Renal cortical epithelial cell (primary cell): ENCODE measurements at places on chromosomes 2 and 18.

DNA sequence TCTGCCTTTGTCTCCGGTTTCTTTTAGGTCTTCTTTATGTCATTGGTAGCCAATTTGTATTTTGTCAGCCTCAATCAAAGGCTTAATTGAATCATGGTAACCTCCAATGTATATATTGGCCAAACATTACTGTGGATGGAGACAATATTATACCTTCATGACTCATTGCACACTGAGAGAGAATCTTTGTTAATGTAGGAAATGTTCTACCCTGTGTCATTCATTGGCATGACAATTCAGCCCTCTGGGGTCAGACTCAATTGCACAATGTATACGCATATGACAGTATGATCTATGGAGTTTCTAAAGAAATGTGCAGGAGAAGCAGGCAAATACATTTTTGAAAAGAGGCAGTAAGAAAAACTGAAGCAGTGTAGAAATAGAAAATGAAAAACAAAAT, 162.6 kb downstream of the PDE11A start:
- peak; percentile 12 for DNase-seq

DNA sequence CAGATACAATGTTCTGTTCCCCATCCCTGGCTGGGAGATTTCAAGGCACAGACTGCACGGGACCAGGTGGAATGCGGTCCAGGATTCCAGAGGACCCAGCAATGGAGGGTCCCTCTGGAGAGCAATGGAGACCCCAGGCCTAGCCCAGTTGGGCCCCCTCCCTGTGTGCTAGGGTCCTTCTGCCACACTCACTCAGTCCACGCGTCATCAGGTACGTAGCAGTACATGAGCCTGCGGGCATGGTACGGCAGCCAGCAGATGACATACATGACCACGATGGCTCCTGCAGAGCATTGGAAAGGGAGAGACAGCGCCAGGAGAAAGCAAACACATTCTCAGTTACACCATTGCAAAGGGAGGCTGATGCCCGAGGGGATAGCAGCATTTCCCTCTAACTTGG, 10.1 kb downstream of the NTSR2 start:
- DNase-seq = no peak

GRCh38 chr2:216915557-216916150, 55.8 kb upstream of the TNP1 start:
- DNase-seq = no peak

- DNase-seq = no peak
Measured at GRCh38 chr2:145494441-145494840, 974.5 kb upstream of the ZEB2 start.

GRCh38 chr18:48476550-48476917, 62.3 kb upstream of the CTIF start:
- DNase-seq = no peak

- no peak for DNase-seq
Measured at GRCh38 chr2:100470898-100471514, 724 bp downstream of the NMS start.

DNA sequence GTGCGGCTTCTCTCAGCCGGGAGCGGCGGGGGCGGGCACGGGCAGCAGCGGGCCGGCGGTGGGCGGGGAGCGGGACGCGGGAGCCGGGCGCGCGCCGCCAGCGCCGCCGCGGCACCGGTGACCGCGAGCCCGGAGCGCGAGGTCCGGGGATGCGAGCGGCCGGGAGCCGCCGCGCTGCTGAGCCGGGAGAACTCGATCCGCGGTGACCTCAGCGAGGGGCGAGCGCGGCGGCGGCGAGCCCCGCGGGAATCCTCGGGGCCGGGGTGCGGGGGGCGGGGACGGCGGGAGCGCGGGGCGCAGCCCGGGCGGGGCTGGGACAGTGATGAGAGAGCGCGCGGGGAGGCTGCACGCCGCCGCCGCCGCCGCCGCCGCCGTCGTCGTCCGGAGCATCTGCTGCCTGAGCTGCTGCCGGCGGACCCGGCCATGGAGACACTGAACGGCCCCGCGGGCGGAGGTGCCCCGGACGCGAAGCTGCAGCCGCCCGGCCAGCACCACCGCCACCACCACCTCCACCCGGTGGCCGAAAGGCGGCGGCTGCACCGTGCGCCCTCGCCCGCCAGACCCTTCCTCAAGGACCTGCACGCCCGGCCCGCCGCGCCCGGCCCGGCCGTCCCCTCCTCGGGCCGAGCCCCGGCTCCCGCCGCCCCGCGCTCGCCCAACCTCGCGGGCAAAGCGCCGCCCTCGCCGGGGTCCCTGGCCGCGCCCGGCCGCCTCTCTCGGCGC, at the start of gene MTCL1:
Gene MTCL1, plus strand, starts transcription at position 319 of the 723 bp plus-strand sequence. Its CDS starts 105 bp downstream, at position 424.
- no peak for DNase-seq

GRCh38 chr2:144111437-144111836, 408.5 kb downstream of the ZEB2 start:
- DNase-seq = no peak

DNA sequence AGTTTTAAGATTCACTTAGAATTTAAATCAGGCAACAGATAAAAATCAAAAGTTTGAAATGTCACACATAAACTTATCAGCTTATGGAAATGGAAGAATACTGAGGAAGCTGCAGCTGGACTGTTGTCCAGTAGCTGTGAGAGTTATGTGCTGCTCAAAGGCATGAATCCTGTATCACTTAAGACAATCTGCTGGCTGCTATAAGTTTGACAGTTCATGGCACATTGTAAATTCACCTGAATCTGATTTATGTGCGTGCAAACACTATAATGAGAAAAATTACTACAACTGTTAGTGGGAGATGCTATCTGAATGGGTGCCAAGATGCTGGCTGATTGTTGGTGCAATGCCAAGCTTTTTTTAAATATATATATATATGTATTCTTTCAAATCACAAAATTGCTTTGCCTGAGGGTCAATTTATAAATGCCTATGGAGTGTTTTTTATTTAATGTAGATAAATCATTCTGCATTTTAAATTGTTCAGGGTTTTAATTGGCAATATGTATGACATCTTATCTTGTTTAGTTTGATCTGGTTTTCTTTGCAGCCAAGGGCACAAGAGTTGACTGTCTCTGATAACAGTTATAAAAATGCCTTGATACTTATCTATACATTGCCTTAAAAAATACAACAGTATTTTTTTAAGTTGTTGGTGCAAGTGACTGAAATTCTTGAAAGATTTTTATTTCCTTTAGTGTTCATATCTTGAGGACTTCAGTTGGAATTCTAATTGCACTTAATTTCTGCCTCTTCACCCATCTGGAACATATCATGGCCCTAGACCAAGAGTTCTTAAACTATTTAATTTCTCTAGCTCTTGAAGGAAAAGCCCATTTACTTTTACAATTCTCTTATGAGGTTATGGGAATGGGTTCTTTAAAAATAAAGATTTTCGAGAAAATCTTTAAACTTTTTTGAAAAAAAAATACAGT, 48.7 kb downstream of the CAVIN2 start:
- no peak for DNase-seq

GRCh38 chr2:102619414-102620319, at the start of gene SLC9A2:
Gene SLC9A2 (plus strand): TSS chr2:102619553. CDS start chr2:102619849, 296 bp downstream.
- no peak for DNase-seq

GRCh38 chr18:5490753-5491480, 52.9 kb downstream of the EPB41L3 start:
- DNase-seq = no peak

GRCh38 chr18:78925557-78926242, 53.9 kb upstream of the SALL3 start:
- DNase-seq = no peak

DNA sequence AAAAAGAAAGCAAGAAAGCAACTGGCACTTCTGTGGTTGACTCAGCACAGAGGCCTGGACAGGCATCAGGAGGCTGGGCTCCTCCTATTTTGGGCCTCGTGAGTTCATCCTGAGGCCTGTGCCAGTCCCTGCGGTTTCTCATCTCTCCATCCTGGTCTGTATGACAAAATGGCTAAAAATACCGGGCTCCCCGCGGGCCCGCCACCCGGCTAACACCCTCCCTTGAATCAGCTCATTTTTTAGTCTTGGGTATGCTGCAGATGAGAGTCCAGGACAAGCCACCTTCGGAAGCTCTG, 62.3 kb upstream of the YWHAQ start:
- no peak for DNase-seq

DNA sequence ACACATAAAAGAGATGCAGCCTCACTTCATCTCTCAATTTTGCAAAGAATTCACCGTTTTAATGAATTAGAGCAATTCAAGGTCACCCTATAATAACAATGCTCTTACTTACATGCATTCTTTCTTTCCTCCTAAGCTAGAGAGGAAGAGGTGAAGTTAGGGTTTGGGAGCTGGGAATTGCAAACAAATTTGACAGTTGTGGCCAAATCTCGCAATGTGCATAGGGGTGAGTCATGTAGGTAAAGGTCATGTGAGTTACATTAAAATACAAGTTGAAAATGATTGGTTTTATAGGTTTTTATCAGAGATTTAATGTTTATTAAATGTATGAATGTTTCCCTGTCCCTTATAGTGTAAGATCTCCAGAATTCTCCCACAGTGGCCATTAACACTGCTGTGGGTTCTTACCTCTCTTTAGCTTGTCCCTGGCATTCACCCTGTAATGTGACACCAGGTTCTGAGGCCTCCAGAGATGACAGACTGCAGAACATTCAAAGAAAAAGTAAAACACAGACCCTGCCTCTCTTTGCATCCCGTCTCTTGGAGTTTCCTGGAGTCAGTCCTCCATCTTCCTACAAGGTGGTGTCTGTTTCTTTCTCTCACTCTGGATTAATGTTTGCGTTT, 53.7 kb upstream of the LGALSL start:
- DNase-seq = peak; percentile 10

DNA sequence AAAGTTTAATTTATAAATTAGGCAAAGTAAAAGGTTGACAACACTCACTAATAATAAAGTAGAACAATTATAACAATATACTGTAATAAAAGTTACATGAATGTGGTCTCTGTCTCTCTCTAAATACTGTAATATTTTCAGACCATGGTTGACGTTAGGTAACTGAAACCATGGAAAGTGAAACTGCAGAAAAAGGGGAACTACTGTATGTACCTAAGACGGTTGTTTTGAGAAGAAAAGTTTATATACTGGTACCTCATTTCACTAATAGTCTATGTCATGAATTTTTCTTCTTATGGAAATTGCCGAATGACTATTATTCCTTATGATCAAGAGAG, 166.7 kb upstream of the ZNF521 start:
- no peak for DNase-seq

DNA sequence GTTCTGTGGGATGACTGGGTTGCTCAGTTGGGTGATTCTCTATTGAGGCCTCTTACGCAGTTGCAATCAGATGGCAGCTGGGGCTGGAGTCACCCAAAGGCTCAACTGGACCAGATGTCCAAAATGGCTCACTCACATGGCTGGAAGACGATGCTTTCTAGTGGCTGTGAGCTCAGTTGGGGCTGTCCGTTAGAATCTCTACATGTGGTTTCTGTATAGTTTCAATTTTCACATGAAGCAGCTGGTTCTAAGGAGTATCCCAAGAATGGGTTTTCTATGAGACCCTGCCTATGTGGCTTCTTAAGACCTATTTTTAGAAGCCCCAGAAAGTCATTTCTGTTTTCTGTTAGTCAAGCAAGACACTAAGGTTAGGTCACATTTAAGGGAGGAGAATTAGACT, 4.4 kb downstream of the XRCC5 start:
- DNase-seq = no peak

DNA sequence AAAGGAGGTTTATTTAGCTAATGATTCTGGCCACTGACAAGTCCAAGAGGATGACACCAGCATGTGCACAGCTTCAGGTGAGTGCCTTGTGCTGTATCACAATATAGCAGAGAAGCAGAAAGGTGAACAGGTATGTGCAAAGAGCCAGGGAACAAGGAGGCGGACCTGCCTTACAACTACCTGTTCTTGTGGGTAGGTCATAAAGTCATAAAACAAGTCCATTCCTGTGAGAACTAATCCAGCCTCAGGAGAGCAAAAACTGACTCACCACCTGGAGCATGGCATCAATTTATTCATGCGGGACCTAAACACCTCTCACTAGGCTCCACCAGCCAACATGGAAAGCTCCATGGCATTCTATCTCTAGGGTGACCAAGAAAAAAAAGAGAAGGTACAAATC, 234.2 kb downstream of the ASXL3 start:
- DNase-seq = peak; percentile 76

GRCh38 chr2:6442252-6442985, 423.3 kb downstream of the CMPK2 start:
- DNase-seq = no peak

- DNase-seq = peak; percentile 53
Measured at GRCh38 chr2:233404222-233404621, 49.9 kb downstream of the DGKD start.

DNA sequence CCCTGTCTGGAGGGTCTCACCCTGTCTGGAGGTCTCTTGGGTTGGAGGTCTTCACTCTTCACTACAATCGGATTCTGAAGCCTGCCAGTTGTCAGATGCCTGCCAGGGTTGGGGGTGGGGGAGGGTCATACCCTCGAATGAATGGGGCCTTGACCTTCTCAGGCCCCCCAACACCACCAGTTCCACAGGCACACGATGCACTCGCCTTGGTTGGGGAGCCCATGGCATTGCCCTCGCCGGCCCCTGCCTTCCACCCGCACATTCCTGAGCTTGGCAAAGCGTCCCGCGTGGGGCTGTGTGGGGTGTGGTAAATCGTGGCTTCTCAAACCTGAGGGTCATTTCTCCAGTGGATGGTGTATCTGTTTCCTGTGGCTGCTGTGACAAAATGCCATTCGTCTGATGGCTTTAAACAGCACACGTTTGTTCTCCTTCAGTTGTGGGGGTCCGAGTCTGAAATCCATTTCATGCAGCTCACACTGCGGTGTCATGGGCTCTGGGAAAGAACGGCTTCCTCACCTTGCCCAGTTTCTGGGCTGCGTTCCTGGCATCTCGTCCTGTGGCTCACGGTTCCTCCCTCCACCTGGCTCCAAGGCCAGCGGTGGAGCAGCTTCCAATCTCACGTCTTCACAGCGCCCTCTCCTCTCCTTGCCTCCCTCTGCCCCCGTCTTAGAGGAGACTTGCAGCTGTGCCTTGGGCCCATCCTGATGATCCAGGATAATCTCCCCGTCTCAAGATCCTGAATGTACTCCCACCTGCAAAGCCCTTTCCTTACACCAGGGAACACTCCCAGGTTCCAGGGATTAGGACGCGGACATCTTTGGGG, 38.0 kb upstream of the HPCAL1 start:
- no peak for DNase-seq

DNA sequence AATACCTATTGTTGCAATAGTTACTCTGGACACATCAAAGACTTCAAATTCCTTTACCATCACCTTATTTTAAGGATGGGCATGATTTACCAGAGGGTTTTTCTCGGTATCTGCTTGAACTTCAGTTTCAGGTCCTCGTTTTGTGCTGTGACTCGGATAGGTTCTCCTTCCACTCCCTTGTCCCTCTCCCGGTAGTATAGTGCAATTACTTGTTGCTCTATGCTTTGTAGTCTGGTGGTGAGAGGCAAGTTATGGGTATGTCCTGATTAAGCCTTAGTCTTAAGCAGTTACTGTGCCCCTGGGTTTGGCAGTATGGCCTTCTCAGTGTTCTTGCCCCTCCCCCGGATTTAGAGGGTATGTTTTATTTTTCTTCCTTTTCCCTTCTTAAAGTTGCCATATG, 96.6 kb downstream of the RHBDD1 start:
- DNase-seq = no peak
